ENCODE measurements at places on chromosomes 11 and 22.

DNA sequence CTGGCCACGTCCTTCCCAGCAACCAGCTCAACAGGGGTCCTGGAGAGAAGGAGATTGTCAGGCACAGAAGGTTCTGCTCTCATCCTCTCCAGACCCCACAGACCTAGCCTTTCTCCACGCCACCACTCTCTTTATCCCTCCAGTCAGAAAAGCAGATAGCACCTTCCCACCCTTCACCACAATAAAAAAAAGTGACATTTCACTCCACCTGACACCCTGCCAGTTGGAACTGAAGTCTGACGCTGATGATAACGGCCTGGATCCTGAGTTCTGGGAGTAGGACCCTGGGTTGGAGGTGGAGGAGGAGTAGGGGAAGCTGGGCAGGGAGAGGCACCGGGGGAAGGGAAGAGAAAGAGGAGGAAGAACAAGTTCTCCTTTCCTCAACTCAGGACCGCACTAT lies 127.5 kb upstream of the ANO1 start:
- no peak for DNase-seq

- no peak for DNase-seq
Observed at GRCh38 chr22:49104434-49104833, 723.2 kb downstream of the BRD1 start.

GRCh38 chr11:35227576-35228327 lies 88.8 kb downstream of the CD44 start:
- DNase-seq: no peak

GRCh38 chr11:61697078-61697502 lies 16.9 kb downstream of the DAGLA start:
- no peak for DNase-seq

GRCh38 chr11:116694815-116695590 lies 77.8 kb downstream of the BUD13 start:
- DNase-seq: no peak

- no peak for DNase-seq
Observed at GRCh38 chr11:68804786-68805185, 36.9 kb downstream of the CPT1A start.

DNA sequence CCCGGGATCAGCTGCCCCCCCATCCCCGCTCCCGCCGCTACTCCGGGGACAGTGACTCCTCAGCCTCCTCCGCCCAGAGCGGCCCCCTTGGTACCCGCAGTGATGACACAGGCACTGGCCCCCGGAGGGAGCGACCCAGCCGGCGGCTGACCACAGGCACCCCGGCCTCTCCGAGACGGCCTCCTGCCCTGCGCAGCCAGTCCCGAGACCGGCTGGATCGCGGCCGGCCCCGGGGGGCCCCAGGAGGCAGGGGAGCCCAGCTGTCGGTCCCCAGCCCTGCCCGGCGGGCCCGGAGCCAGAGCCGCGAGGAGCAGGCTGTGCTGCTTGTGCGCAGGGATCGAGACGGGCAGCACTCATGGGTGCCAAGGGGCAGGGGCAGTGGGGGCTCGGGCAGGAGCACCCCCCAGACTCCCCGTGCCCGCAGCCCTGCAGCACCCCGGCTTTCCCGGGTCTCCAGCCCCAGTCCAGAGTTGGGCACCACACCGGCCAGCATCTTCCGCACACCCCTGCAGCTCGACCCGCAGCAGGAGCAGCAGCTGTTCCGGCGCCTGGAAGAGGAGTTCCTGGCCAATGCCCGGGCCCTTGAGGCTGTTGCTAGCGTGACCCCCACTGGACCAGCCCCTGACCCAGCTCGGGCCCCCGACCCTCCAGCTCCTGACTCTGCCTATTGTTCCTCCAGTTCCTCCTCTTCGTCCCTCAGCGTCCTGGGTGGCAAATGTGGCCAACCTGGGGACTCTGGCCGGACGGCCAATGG lies 3.9 kb downstream of the RASL10A start:
- no peak for DNase-seq

DNA sequence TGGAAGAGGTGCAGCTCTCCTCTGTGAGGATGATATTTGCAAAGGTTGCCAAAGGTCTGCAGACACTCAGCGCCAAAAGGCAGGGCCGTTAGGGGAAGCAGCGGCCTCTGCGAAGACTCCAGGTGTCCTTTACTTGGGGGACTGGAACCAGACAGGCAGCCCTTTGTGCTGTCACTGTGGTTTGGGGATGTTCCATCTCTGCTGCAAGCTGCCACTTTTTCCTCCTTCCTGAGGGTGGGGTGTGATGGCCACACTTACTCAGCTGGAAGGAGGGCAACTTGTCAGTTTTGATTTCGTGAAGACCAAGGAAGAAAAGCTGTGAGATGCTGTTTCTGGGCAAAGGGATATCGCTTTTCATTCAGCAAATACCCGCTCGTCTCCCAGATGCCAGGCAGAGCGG lies 96.5 kb upstream of the PRR5 start:
- no peak for DNase-seq

DNA sequence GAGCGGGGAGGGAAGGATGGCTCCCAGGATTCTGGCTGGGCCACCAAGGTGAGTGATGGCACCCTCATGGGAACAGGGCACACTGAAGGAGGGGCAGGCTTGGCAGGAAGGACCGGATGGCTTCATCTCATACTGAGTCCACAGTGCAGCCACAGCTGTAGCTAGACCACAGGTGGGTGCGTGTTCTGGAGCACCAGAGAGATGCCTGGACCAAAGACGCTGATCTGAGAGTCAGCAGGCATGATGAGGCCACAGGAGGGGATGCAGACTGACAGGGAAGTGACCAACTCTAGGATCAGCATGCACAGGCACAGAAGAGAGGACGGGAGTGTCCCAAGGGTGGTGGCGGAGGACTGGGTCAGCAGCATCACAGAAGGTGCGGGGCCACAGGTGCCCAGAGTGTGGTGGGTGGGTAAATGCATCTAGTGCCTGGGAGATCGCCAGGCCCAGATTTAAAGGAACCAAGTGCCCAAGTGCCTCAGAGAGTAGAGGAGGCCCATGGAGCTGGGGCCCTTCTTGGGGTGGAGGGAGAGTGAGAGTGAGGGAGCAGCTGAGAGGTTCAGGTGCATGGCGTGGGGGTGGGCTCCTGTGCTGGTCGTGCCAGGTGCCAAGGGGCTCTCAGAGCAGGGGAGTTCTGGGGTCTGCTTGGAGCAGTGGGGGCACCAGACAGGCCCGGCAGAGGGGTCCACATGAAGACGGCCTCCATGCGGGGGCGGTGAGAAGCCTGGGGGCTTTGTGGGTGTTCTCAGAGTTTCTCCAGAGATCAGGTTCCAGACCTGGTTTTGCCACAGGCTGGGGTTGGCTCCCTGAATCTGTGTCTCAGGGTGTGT lies 113.7 kb downstream of the CEP164 start:
- no peak for DNase-seq

GRCh38 chr11:12856338-12856737 lies 152.8 kb upstream of the RASSF10 start:
- DNase-seq: no peak

- no peak for DNase-seq
Observed at GRCh38 chr22:18984564-18984963, 48.5 kb upstream of the PRODH start.

DNA sequence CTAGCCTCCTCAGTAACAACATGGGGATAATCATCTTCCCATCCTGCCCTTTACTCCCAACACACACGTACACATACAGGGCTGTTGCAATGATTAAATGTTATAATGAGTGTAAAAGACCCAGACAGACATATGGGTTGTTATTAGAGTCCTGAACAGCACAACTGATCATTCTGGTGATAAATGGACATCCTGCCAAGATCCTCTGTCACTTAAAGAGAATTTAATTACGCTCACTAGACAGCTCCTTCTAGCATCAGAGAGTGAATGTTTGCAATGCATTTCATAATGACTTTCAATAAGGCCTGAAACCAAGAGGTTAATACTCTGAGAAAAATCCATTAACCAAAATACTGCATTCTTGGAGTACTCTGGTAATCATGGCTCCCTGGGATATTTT lies 115.8 kb downstream of the KCNC1 start:
- DNase-seq: no peak

- no peak for DNase-seq
Observed at GRCh38 chr11:22536071-22536470, 89.6 kb downstream of the FANCF start.

- DNase-seq: no peak
Observed at GRCh38 chr11:47393163-47394049, 15.0 kb upstream of the SLC39A13 start.

GRCh38 chr11:1348796-1349326 lies 39.4 kb upstream of the TOLLIP start:
- DNase-seq: no peak

- DNase-seq: no peak
Observed at GRCh38 chr22:30089655-30089974, 9.4 kb downstream of the HORMAD2 start.

- DNase-seq: peak; percentile 75
Observed at GRCh38 chr11:125167954-125168835, 3.6 kb downstream of the PKNOX2 start.

DNA sequence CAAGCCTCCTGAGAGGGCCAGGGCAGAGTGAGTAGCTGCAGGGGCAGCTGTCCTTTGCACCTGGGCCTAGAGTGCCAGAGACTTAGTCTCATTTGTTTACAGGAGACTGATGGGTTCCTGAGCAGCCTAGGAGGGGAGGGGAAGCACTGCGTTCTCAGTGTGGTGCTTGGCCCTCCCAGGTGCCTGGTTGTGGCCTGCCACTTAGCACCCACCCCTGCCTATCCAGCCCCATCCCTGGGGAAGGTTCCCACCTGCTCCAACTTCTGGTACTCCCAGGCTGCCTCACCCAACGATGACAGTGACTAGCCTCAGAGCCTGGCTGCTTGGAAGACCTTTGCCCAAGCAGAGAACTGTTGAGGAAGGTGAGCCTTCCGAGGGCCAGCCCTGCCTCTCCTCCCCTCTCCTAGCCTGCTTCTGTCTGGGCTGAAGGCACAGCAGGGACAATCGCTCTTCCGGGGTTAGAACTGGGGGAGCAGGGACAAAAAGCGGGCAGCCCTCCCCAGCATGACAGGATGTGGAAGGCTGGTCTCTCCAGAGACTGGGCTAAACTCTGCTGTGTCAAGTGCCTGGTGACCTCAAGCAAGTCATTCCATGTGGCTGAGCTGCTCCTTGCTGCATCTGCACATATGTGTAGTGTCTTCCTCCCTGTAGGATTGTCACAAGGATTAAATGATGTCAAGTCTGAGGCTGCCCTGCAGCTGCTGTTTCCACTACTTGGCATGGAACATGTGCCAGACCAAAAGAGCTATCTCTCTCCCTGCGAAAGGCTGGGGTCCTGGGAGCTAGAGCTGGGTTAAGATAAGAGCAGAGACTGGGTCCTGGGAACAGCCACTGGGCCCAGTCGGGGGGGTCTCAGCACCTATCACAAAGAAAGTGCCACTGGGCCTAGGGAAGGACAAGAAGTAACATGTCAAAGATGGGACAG lies 9.9 kb downstream of the KCNQ1OT1 start:
- no peak for DNase-seq

DNA sequence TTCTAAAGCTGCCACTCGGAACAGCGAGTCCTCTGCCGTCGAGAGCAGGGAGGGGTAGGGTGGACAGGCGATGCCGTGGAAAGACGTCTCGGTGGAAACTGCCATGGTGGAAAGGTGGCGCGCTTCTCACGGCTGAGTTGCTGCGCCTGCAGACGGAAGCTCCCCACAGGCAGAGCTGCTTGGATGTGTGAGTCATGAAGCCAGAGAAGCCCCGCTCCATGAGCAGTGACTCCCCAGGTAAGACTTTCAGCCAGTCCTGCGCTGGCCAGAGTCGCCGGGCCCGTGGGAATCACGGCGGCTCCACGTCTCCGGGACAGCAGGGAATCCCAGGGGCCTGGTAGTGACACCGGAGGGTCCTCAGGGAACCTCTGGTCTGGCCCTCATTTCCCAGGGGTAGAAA lies 4.0 kb upstream of the TRMU start:
- no peak for DNase-seq

DNA sequence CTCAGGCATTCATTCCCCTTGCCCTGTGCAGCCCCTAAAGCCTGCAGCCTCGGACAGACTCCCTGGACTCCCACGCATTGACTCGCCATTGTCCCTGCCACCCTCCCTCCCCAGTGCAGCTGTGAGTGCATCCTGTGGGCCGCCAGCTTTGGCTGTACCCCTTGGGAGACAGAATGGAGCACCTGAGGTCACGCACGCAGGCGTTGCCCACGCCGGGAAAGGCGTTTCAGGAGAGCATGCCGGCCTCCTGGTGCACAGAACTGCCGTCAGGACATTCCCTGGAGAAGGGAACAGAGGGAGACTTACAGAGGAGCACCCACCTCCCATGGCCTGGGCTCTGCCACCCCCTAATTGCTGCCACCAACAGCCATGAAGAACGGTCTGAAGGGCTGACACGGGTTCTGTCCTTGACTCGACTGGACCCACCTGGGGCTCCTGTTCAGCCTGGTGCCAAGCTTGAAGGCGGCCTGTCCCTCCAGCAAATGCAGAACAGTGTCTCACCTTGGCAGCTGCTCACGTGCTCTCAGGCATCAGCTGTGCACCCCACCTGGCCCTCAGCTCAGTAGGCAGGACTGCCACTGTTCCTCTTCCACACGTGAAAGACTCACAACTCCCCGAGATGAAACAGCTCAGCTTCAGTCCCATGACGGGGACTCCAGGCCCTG lies 503.8 kb downstream of the BRD1 start:
- no peak for DNase-seq

DNA sequence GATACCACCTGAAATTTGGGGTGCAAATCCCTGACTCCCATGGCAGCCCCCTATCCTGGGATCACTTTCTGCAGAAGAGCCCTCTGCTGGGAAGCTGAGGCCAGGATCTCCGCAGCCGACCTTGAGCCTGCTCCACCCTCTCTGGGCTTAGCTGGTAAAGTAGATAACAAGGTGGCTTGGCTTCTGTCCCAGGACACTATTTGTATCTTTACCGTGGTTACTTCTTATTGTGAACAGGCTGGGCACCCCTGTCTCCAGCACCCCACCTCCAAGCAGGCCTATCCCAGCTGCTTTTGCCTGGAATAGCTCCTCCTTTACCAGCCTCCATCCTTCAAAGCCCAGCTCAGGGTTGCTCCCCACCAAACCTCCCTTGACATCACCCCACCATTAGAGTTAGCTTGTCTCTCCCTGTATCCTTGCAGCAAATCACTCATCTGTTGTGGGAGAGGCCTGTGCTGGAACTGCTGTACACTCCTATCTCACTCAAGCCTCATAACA lies 35.2 kb upstream of the P2RY2 start:
- no peak for DNase-seq

- DNase-seq: no peak
Observed at GRCh38 chr11:96303064-96303463, 39.9 kb downstream of the MAML2 start.

GRCh38 chr11:100910808-100911207 lies 218.8 kb downstream of the PGR start:
- no peak for DNase-seq

DNA sequence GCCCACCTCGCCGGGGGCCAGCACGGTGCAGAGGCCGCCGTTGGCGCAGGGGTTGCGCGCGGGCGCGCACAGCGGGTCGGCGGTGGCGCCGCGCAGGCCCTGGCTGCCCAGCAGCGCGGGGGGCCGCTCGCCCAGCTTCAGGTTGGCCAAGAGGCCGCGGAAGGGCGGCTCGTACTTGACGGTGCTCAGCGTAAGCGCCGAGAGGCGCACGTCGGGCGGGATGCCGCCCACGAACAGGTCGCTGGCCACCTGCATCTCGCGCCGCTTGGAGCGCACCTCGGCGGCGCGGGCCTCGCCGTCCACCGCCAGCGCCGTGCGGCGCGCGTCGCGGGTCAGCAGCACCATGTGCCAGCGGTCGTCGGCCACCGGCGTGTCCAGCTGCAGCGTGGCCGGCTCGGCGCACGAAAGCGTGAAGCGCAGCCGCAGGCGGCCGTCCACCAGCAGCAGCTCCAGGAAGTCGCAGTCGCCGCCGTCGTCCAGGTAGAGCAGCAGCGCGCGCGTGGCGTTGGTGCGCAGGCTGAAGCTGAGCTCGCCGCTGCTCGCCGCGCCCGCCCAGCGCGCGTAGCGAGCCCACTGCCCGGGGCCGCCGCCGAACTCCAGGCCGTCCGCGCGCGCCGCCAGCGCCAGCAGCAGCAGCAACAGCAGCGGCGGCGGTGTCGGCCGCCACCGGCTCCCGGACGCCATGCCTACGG lies 9.8 kb downstream of the NRXN2 start:
- no peak for DNase-seq
